A549 (cell line): ENCODE measurements at places on chromosomes 5 and 9.

DNA sequence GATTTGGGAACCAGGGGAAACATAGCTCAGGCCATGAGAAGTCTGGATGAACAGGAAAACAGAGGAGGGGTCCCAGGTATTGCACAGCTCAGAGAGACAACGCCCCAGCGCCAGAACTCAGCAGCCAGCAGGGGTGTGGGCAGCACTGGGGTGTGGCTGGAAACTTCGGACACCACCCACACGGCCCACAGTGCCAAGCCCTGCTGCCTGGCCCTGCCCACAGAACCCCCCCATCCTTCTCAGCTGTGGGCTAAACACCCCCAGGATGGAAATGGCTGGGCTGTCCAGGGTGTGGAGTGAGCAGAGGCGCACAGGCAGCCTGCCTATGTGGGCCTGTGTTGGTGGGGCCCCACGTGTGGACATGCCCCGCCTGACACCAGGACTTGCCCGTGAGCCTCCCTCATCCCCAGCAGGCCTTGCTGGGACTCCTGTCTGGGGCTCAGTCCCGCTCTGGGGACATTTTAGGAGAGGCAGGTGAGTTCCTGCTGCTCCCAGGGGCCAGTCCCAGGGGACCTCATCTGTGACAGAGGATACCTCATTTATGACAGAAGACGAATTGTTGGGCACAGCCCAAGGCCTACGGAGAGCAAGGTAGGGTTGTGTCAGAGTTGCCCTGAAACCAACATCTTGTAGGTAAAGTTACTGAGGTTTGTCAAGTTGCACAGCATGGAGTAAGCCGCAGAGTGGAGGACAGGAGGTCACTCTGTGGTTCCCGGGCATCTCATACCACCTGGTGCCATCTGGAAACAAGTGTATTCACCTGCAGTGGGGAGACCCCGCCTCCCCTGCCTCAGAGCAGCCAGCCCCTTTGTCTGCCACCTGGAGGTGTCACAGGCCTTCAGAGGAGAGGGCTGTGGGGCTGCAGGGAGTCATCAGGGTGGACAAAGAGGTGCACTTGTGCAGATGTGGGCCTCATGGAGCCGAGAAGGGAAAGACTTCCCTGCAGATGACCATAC, 183.2 kb downstream of the AUH start:
- no peak for DNase-seq

GRCh38 chr5:129670957-129671500, 76.9 kb upstream of the MINAR2 start:
- no peak for DNase-seq

GRCh38 chr9:104871961-104872527, 55.9 kb downstream of the ABCA1 start:
- DNase-seq: no peak

GRCh38 chr5:110738503-110738811, 350 bp upstream of the SLC25A46 start:
- DNase-seq: no peak

DNA sequence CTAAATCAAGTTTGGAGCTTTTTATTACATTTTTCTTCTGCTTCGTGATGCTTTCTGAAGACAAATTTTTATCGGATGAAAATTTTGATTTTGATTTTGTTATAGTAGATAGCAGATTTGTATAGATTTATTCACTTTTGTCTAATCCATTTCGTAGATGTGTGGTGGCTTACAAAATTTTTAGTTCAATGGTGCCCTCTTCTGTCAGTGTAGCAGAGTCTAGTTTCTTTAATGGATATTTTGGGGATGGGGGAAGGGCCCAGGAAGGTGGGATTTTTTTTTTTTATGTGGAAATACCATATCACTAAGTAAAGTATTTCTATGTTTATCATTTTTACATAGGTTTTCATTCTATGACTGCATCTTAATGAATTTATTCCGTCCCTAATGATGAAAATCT, 259.9 kb upstream of the TARS1 start:
- peak; percentile 52 for DNase-seq

GRCh38 chr5:158882660-158883059, 217.1 kb downstream of the EBF1 start:
- DNase-seq: no peak

GRCh38 chr5:83071286-83072051, 5.7 kb downstream of the TMEM167A start:
- DNase-seq: no peak

DNA sequence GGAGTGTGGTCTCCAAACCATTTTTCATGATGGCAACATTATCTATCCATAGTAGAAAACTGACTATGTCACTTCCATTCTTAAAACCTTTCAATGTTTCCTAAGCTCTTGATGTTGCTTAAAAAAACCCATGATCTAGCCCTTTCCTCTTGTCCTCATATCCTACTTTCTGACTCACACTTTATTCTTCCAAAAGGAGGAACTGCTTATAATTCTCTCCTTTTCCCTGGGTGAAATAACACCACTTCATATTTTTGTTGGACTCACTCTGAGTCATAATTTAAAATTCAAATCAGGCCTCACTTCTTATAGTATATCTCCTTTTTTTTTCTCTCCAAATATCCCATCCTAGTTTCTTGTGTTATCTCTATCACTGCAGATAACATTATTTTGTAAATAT, 513.9 kb downstream of the MAN2A1 start:
- DNase-seq: no peak

DNA sequence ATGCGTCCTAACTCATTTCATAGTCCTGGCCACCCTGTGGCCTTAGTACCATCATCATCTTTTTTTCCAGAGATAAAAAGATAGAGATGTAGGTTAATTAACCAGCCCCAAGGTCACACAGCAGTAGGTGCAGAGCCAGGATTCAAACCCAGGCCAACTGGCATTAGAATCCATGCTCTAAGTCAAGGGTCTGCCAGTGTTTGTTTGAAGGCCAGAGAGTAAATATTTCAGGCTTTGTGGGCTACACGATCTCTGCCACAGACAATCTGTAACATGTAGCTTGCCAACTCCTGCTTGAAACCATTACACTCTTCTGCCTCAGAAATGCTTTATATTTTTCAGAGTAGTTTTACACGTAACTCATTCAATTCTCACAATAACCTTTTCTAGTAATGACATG, 119.6 kb downstream of the EFNA5 start:
- DNase-seq: no peak

DNA sequence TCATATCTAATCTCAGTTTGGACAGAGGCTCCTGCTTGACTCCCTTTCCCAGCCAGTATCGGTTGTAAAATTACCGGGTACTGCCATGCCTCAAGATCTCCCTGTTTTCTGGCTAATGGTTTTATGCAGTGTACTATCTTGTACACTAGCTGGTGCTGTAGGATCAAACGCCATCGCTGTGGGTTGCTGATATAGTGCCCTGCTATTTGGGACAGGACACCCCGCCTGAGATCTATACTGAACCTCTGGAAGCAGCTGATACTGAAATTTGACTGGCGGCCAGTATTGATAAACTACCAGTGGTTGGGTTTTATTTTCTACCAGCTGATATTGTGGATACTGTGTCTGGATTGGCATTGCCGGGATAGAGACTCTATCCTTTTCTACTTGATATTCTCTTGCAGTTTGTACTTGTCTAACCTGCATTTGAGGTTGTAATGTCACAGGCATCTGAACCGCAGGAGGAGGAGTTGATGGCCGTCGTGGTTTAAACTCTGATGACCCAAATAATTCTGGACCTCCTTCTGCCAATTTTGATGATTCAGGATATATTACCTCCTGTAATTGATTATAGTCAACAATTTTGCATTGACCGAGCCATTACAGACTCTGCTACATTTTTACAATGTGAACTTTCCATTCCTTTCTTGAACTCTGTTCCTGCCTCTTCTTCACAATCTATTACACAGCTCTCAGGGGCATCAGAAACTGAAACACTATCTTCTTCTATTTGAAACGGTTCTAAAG, 112.5 kb upstream of the LARP1 start:
- no peak for DNase-seq

DNA sequence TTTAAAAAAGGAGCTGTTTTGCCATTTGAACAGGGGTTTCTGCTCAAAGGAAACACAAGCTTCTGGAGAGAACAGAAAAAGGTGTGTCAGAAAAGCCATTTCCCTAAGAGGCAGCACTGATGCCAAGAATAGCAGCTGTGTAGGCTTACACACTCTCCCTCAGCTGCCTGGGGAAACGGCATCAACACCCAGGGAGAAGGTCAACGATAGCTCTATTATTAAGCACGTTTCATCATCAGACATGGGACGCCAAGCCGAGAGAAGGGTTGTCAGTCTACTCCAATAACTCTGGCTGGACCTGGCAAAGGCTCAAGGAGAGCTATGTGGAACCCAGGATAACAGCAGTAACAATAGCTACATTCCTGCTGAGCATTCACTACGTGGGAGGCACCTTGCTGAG, 314.2 kb downstream of the CDK5RAP2 start:
- no peak for DNase-seq

- DNase-seq: no peak
Measured at GRCh38 chr9:16505199-16505598, 365.3 kb downstream of the BNC2 start.

GRCh38 chr9:107566611-107567061, 77.1 kb upstream of the KLF4 start:
- no peak for DNase-seq

- DNase-seq: no peak
Measured at GRCh38 chr5:141573489-141574121, 45.2 kb downstream of the DIAPH1 start.

GRCh38 chr9:3857091-3857490, 331.3 kb upstream of the RFX3 start:
- no peak for DNase-seq

DNA sequence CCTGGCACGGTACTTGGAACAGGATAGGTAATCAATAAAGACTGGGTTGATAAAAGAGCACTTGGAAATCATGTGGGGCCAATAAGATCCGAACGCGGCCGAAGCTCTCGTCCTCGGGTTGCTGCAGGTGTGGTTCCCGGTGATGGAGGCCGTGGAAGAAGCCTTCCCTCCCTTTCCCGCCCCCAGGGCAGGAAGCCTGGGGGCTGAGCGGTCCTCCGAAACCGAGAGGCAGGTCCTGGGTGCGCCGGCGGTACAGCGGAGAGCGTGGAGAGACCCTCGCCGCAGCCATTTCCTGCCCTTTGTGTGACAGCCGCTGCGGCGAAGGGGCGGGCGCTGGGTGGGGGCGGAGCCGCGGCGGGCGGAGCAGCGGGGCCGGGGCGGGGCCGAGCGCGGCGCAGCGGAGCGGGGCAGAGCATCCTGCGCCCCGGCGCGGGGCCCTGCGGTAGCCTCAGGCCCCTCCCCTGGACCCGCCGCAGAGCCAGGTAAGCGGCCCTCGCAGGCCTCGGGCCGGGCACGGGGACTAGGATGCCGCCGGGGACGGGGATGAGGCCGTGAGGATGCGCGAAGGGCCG, at the start of gene CYFIP2:
TSS of gene CYFIP2 (plus strand) at position 410 of the 572 bp plus-strand sequence. CDS start 19,239 bp downstream, outside the sequence.
- DNase-seq: peak; percentile 71

DNA sequence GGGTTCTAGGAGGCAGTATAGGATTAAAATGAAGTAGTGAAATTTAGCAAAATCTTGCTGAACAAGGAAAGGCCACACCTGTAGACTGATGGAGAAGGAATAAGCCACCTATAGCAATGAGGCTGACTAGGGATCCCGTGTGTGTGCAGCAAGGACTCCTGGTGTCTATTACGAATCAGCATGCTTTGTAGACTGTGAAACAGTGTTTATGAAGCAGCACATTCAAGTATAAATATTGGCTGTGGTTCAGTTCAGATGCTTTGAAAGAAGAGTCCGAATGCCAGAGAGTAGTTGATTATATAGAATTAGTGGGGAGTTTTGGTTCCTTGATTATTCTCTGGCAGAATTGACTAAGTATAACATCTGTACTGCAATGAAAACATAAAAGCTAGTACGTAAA, 41.8 kb downstream of the CAST start:
- DNase-seq: no peak

DNA sequence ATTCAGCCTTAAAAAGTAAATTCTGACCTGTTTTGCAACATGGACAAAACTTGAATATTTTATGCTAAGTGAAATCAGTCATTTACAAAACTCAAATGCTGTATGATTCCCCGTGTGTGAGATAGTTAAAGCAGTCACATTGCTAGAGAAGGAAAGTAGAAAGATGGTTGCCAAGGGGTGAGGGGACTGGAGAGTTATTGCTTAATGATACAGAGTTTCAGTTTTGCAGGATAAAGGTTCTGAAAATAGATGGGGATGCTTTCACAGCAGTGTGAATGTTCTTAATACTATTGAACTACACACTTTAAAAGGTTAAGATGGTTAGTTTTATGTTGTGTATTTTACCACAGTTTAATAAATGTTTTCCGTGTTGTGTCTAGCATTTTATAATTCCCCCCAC, 51.2 kb downstream of the SGCD start:
- no peak for DNase-seq

GRCh38 chr5:14930486-14930885, 58.9 kb upstream of the ANKH start:
- DNase-seq: no peak

DNA sequence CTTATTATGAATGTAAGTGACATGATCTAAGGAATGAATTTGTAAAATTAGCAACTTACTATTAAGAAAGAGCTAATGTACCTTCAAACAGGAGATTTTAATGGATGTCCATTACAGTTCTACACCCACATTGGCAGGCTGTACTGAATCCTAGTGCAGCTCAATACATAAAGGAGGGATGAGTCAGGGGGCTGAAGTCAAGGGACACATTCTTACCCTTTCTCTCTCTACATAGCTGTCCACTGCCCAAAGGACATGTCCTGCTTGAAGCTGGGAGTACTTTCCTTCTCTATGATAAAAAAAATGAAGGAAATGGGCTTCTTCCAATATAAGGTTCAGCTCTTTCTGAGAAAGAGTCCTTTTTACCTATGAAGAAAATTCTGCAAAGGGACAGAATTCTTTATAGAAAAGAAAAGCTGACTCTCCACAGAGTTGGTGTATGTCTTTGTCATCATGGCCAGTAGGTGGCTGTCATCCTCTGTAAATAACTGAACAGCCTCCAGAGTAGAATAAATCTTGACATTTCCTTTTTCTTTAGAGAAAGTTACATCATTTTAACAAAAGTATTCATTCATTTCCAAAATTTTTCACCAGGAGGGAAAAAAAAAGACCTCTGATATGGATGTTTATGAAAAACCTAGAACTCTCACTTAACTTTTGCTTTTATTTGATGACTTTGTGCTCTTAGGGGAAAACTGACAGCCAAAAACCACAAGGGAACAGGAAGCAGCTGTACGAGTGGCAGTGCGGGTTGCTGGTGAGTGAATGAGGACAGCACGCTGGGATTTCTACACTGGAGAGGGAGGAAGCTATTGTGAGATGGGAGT, 13.1 kb upstream of the IFNA14 start:
- DNase-seq: peak; percentile 40

- no peak for DNase-seq
Measured at GRCh38 chr5:72608297-72608696, 101.1 kb upstream of the ZNF366 start.
